RWPE2 (cell line): ENCODE measurements at places on chromosomes 3 and 15.

GRCh38 chr15:82838096-82838735, 28.8 kb downstream of the WHAMM start:
- no peak for DNase-seq

- DNase-seq: no peak
Measured at GRCh38 chr3:41997702-41998550, 36.0 kb upstream of the ULK4 start.

DNA sequence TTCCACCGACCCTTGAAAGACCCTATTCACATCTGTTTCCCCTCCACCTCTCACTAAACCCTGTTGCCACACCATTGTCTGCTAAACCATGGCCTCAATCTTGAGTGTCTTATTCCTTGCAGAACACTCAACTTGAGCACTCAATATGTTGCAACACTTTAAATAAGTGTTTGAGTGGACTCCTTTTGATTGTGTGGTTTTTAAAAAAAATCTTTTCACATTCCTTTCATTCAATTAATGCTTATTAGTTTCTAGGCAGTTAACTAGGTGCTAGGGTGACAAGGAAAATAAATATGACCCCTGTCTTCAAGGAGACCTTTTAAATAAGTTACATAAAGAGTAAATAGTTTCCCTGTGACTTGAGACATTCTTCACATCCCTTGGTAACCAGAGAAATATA, 13.3 kb upstream of the HHLA2 start:
- no peak for DNase-seq

- DNase-seq: no peak
Measured at GRCh38 chr15:80816049-80816653, 37.0 kb downstream of the CEMIP start.

GRCh38 chr3:10206166-10206511, 41.4 kb downstream of the IRAK2 start:
- no peak for DNase-seq

DNA sequence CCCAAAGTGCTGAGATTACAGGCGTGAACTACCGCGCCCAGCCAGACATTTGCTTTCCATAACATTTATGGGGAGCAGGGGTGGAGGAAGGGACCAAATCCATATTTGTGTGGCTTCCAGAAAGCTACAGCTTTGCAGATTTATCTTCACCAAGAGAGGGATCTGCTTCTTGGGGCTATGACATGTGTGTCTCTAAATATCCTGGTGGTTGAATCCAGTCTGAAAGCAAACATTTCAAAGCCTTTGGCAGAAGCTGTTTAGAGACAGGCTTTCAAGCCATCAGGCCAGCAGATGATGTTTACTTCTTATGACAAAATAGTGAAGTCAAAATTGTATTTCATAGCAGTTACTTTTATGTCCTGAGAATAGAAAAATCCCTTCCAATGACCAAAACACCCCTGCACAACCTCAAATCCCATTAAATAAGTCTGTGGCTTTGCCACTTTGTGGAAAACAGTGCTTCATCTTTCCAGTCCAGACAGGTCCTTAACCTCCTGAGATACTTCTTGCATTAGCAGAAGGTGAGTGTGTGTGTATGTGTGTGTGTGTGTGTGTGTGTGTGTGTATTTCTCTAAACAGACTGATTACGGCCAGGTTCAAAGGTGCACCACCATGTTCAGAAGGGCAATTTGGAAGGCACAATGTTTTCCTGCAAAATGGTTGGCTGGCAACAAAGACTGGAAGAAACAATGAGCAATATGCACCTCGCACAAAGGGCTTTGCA, 191.4 kb upstream of the LRIG1 start:
- DNase-seq: no peak

DNA sequence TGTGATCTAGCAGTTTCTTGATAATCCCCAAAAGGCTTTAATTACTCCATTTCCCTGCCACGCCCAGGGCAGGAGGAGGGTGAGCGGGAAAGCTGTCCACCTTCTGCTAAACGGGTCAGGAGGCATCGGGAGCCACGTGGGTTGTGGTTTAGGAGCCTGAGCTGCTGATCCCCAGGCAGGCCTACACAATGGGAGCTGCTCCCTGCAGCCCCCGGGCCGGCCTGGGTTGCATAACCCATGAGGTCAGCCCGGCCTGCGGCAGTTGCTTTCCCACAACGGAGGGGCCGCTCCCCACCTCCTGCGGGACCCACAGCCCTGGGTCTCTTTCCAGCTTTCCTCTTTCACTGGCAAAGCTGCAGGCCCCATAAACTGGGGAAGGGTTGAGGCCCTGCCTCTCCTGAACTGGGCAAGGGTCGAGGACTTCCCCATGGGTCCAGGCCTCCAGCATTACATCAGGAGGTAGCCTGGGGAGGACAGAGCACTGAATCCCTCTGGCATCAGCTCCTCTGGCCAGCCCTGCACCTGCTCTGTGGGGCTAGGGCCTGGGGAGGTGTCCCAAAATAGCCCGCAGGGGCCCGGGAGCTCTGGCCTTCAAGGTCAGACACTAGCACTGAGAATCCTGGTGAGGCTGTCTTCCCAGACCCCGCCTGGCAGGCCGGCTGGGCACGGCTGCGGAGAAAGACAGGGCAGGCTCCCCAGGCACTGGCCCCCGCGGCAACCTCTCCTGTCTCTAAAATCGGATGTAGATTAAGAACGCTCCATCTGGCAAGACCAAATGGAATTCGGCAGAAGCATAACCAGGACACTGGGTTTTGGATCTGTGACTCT, 47.3 kb downstream of the ZDHHC19 start:
- DNase-seq: no peak

DNA sequence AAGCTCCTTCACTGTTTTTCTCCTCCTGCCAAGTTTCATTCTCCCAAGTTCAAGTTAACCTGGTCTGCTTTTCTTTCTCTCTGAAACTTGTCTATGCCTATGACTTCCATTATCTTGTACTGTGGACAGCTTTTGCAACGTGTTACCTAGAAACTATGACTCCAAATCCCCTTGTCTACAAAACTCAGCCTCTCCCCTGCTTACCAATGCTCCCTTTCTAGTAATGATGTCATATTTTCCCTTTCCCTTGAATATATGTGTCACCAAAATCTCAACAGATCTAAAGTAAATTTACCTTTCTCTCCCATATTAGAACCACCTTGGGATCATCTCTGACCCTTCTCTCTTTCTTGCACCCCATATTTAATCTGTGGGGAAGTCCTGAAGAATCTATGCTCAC, 10.5 kb upstream of the ABHD2 start:
- DNase-seq: no peak

- DNase-seq: no peak
Measured at GRCh38 chr3:45664578-45664977, 24.6 kb upstream of the SACM1L start.

- DNase-seq: no peak
Measured at GRCh38 chr3:186802701-186803100, 3.6 kb downstream of the RFC4 start.

- no peak for DNase-seq
Measured at GRCh38 chr3:182632077-182632393, 161.3 kb upstream of the ATP11B start.

GRCh38 chr3:23691357-23691895, 114.3 kb upstream of the UBE2E1 start:
- no peak for DNase-seq

DNA sequence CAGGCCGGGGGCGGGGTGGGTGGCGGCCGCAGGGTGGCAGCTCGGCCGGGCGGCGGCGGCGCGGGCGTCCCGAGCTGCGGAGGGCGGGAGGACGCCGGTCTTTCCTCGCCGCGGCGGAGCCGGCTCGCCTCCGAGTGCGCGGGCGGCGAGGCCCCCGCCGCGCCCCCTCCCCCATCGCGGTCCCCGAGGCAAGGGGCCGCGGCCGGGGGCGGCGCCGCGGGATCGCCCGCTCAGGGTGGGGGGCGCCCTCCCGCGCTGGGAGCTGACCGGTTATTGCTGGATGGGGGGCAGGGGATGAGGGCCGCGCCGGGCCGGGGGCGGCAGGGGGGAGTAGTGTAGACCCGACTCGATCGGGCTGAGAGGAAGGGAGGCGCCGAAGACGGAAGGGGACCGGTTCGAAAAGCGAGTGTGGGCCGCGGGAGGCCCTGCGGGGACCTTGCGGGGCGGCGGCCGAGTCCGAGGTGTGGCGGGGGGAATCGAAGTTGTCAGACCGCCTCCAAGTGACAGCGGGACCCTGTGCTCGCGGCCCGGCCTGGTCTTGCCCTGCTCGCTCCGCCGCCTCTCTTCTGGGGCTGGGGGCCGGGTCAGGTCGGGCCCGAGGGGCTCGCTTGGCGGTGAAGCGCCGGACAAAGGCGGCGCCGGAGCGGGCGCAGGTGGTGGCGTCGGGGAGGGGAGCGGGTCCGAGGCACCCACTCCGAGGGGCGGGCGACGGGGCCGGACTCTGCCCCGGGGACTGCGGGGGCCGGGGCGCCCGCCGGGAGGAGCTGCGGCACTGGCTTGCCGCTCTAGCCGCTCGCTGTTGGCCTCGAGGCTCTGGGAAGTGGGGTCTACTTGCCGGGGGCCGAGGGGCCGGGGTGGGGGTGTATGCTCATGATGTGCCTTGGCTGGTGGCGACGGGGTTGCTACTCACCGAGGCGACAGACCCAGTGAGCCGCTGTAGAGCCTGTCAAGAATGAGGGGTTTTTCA, 1.1 kb downstream of the BAHD1 start:
- peak; percentile 72 for DNase-seq

- no peak for DNase-seq
Measured at GRCh38 chr3:173004681-173005080, 136.4 kb downstream of the SPATA16 start.

DNA sequence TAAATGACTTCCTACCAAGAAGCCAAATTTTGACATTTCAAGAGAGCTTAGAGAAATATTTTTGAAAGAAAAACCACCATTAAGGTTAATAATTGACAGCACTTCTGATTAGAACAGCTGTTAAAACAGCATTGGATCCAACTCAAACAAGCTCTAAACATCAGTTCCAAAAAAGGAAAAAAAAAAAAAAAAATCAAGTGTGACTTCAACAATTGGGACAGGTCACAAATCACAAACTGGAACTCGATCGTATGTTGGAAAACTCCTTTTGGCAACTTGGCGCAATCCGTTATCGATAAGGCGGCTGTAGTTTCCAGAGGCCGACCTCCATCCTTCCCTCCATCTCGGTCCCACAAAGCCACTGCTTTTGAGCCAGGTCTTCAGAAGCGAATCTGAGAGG, 17.8 kb downstream of the TLE3 start:
- no peak for DNase-seq

- DNase-seq: no peak
Measured at GRCh38 chr3:17231537-17232261, 346.9 kb downstream of the PLCL2 start.

GRCh38 chr3:126746395-126747177, 42.5 kb downstream of the CHCHD6 start:
- no peak for DNase-seq

DNA sequence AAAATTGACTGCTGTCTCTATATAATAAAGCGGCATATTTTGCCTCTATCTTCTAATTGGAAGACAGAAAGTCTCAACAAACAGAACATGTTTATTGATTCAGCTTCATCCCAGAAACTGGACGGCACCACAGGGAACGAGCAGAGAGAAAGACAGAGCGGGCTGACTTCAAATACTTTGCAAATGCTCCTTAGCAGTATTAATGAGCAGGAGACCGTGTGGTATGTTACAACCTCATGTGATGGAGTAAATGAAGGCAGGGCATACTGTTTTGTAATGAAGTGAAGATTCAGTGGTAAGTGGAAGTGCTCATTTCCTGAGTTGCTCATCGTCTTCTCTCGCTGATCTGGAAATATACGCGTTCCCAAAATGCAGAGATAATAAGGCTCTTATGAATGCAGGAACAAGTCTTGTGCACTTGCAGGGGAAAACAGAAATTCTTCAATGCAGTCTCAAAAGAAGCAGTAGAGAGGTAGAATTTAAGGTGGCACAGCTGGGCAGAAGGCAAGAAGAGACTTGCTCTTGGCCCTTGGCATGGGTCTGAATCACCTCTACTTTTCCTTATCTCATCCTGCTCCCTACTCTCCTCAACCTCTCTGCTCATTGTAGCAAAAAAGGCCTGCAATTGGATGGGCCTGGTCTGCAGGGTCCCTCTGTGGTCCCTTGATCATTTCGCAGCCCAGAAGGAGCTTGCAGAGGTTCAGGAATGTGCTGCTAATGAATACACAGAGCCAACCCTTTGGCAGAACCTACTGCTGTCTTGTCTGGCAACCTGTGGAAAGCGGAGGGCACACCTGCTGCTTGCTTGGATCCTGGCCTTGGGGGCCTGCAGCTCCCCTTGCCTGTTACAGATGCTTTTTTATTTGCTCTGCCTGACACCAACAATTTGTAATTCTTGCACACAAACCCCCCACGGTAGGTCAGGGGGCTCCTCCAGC, 604.9 kb upstream of the CFAP20DC start:
- no peak for DNase-seq
